PC-3 (cell line): ENCODE measurements at places on chromosomes 11 and 22. TPM values are rescaled to one million over a fixed set of nuclear protein-coding genes. Genes with fewer than 3 reads are reported as not detected.
A peak's percentile ranks its signal among the peaks of the same experiment; 100 is the strongest.

APOBEC3G gene
- total RNA-seq, result 1.3 and 4.4 TPM in 2 replicates

OR6T1 gene
- not detected in 2 replicates for total RNA-seq

EMID1 gene
- 1.2 and 1.3 TPM in 2 replicates for total RNA-seq

C22orf15 gene
- total RNA-seq, result not detected in 2 replicates

LRRC10B gene
- total RNA-seq, result 0.55 TPM in 1 of 2 replicates, not detected in the other

- H3K4me3 ChIP-seq, result no peak overlapping the region
- H3K36me3 ChIP-seq, result no peaks in the 10 kb centered on the region
- H3K27ac ChIP-seq, result no peak overlapping the region
- H3K27me3 ChIP-seq, result no peaks in the 10 kb centered on the region
Observed at GRCh38 chr11:90874986-90875385, 652.1 kb upstream of the CHORDC1 start.

DNA sequence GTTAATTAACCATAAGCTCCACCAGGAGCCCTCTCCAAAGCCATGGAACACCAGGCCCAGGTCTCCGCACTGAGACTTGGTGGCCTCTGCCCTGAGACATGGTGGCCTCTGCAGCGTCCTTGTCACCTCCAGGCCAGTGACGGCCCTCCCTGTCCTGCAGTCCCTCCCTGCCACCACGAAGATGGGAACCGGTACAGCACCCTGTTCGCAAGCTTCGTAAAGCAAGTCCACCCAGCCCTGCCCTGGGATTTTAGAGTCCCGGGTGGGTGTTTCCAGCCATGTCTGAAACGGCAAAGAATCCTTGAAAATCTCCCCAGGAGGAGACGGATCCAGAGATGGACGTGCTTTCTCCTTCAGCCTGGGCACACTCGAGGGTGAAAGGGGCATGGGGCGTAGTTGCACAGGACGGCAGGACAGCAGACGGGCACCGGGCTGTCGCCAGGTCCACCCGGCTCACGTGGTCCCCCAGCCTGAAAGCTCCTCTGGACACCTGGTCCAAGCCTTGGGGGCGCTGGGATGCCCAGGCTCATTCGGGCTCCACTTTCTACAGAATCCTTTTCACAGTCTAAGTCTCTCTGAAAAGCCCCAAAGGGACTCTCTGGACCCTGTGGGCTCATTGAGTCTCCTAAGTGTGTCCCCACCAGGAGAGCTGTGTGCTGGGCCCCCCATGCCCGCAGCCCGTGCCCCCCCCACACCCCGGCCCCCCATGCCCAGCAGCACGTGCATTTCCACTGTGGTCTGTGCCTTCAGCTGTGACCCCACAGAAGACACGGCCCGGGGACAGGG lies 456.2 kb downstream of the BRD1 start:
- H3K4me3 ChIP-seq, result no peak overlapping the region
- no peak for DNase-seq
- no peak overlapping the region for H3K27ac ChIP-seq
- H3K36me3 ChIP-seq, result no peaks in the 10 kb centered on the region

GRCh38 chr11:64831411-64831891 lies 13.0 kb downstream of the CDC42BPG start:
- no peak overlapping the region for H3K27ac ChIP-seq
- peaks cover 32% of the 10 kb centered on the region for H3K36me3 ChIP-seq
- H3K27me3 ChIP-seq, result no peaks in the 10 kb centered on the region
- H3K4me3 ChIP-seq, result no peak overlapping the region

DNA sequence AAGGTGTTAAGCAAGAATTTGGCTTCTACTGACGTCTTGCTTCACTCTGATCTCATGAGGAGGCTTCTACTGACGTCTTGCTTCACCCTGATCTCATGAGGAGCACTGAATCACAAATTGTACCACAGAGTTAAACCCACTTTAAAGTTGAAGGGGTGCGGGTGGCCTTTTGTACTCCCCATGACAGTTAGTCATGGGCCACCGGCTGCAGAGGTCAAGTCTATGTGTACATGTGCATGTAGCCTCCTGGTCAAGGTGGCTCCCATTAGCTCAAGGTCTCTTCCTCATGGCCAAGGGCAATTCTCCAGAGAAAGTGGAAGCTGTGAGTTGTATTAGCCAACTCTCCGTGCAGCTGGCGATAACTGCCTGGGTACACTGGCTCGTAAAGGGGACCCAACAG lies 23.1 kb upstream of the FZD4 start:
- no peaks in the 10 kb centered on the region for H3K36me3 ChIP-seq
- H3K4me1 ChIP-seq, result peaks cover 4% of the 10 kb centered on the region; the same call in 1 of the 2 replicates
- H3K4me3 ChIP-seq, result no peak overlapping the region
- DNase-seq, result no peak
- no peaks in the 10 kb centered on the region for H3K27me3 ChIP-seq
- H3K27ac ChIP-seq, result no peak overlapping the region

DNA sequence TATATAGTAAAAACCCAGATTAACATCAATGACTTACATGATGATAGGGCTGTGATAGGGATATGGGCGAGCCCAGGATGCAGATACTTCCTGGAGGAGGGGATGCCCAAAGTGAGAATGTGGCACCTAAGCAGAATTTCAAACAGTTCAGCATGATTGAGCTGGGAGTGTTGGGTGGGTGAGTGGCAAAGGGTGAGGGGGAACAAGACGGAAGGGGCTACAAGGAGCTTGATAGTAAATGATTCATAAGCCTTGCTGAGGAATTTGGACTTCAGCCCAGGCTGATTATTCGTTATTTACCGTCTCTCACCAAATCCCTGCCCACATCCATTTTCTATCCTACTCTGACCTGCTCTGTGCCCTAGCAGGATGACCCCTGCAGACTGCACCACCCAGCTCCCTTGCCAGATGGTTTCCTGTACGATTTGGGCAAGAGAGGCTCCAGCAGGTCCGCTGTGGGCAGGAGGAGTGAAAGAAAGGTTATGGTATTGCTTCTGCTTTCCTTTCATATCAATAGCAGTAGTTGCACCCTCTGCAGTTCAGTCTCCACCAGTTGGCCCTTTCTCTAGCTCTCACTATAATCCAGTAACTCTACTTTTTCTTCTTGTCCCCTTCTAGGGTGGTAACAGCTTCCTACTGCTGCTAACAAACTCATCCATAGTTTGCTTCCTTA lies 30.3 kb upstream of the SIK2 start:
- H3K4me1 ChIP-seq, result peaks cover 7% of the 10 kb centered on the region
- DNase-seq, result peak; percentile 45
- no peak overlapping the region for H3K27ac ChIP-seq
- no peak overlapping the region for H3K4me3 ChIP-seq
- H3K27me3 ChIP-seq, result no peaks in the 10 kb centered on the region
- no peaks in the 10 kb centered on the region for H3K36me3 ChIP-seq

DNA sequence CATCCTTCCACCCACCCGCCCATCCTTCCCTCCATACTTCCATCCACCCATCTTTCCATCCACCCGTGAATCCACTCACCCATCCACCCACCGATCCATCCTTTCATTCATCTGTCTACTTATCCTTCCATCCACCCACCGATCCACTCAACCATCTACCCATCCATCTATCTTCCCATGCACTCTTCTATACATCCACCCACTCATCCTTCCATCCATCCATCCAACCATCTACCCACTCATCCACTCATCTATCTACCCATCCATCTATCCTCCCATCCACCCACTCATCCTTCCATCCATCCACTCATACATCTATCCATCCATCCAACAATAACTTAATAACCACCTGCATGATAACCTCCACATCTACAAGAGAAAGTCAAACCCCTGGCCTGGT lies 47.3 kb downstream of the WNT7B start:
- H3K4me3 ChIP-seq, result no peak overlapping the region
- H3K27ac ChIP-seq, result no peak overlapping the region
- DNase-seq, result no peak
- H3K27me3 ChIP-seq, result no peaks in the 10 kb centered on the region

- H3K36me3 ChIP-seq, result no peaks in the 10 kb centered on the region
- no peak overlapping the region for H3K27ac ChIP-seq
- peaks cover 52% of the 10 kb centered on the region for H3K4me1 ChIP-seq
- no peak overlapping the region for H3K4me3 ChIP-seq
Observed at GRCh38 chr11:36450110-36450572, 59.9 kb downstream of the TRAF6 start.

GRCh38 chr11:30342736-30343166 lies 19.8 kb downstream of the ARL14EP start:
- no peak overlapping the region for H3K4me3 ChIP-seq
- H3K36me3 ChIP-seq, result no peaks in the 10 kb centered on the region; the same call in 1 of the 2 replicates
- no peak overlapping the region for H3K27ac ChIP-seq
- no peaks in the 10 kb centered on the region for H3K27me3 ChIP-seq
- no peaks in the 10 kb centered on the region for H3K4me1 ChIP-seq
- no peak for DNase-seq

DNA sequence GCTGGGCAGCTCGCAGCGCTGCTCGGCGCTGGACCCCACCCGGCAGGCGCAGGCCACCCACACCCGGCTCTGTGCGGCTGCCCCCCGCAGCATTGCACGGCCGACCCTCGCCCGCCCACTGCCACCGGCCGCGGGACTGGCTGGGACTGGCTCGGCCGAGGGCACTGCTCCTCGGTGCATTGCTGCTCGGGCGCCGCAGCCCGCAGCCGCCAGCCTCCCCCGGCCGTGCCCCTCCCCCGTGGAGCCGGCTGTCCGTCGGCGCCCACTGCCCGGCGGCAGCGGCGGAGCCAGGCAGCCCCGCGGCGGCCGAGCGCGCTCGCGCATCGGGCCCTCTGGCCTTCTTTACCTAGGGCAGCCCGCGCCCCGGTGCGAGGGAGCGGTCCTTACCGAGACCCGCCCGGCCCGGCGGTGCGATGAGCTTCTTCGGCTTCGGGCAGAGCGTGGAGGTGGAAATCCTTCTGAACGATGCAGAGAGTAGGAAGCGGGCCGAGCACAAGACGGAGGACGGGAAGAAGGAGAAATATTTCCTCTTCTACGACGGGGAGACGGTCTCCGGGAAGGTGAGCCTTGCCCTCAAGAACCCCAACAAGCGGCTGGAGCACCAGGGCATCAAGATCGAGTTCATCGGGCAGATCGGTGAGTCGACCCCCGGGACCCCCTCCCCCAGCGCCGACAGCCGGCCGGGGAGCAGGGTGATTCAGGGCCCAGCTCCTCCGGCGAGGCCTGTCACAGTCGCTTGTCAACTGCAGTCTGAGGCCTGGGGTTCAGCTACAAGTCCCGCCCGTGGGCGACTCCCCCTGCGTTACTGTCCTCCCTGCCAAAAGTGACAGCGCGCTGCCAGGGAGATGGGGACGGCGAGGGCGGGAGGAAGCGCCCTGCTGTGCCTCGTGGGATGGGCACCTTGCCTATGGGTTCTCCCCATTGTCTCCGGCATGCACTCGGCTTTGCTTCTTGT lies 516 bp downstream of the VPS26B start:
- H3K4me3 ChIP-seq, result peak overlapping the region; percentile 92
- peak; percentile 51 for DNase-seq
- peaks cover 30% of the 10 kb centered on the region for H3K4me1 ChIP-seq
- H3K27me3 ChIP-seq, result no peaks in the 10 kb centered on the region
- no peak overlapping the region for H3K27ac ChIP-seq
- H3K36me3 ChIP-seq, result peaks cover 5% of the 10 kb centered on the region; the same call in 1 of the 2 replicates

DNA sequence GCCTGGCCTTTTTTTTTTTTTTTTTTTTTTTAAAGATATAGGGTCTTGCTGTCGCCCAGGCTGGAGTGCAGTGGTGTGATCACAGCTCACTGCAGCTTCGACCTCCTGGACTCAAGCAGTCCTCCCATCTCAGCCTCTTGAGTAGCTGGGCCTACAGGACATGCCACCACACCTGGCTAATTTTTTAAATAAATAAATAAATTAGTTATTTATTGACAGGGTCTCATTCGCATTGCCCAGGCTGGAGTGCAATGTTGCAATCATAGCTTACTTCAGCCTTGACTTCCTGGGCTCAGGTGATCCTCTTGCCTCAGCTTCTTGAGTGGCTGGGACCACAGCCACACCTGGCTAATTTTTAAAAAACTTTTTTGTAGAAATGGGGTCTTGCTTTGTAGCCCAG lies 10.5 kb downstream of the AP2A2 start:
- no peaks in the 10 kb centered on the region for H3K27me3 ChIP-seq
- H3K36me3 ChIP-seq, result no peaks in the 10 kb centered on the region
- no peak overlapping the region for H3K4me3 ChIP-seq
- H3K4me1 ChIP-seq, result no peaks in the 10 kb centered on the region

GRCh38 chr11:37104380-37104779 lies 506.3 kb upstream of the RAG2 start:
- 0 out of 2 replicates have a peak, but pooled peaks cover 3% of the 10 kb centered on the region for H3K4me1 ChIP-seq
- no peaks in the 10 kb centered on the region for H3K36me3 ChIP-seq
- H3K27ac ChIP-seq, result no peak overlapping the region
- peak; percentile 12 for DNase-seq

GRCh38 chr11:120149246-120149645 lies 11.3 kb upstream of the TRIM29 start:
- no peaks in the 10 kb centered on the region for H3K36me3 ChIP-seq
- H3K27ac ChIP-seq, result no peak overlapping the region
- no peak for DNase-seq
- peaks cover 16% of the 10 kb centered on the region for H3K27me3 ChIP-seq
- no peaks in the 10 kb centered on the region for H3K4me1 ChIP-seq

- no peaks in the 10 kb centered on the region for H3K27me3 ChIP-seq
- H3K4me1 ChIP-seq, result no peaks in the 10 kb centered on the region
- no peak for DNase-seq
- no peak overlapping the region for H3K27ac ChIP-seq
- H3K36me3 ChIP-seq, result no peaks in the 10 kb centered on the region
- H3K4me3 ChIP-seq, result no peak overlapping the region
Observed at GRCh38 chr22:46618667-46619066, 1.5 kb upstream of the GRAMD4 start.

DNA sequence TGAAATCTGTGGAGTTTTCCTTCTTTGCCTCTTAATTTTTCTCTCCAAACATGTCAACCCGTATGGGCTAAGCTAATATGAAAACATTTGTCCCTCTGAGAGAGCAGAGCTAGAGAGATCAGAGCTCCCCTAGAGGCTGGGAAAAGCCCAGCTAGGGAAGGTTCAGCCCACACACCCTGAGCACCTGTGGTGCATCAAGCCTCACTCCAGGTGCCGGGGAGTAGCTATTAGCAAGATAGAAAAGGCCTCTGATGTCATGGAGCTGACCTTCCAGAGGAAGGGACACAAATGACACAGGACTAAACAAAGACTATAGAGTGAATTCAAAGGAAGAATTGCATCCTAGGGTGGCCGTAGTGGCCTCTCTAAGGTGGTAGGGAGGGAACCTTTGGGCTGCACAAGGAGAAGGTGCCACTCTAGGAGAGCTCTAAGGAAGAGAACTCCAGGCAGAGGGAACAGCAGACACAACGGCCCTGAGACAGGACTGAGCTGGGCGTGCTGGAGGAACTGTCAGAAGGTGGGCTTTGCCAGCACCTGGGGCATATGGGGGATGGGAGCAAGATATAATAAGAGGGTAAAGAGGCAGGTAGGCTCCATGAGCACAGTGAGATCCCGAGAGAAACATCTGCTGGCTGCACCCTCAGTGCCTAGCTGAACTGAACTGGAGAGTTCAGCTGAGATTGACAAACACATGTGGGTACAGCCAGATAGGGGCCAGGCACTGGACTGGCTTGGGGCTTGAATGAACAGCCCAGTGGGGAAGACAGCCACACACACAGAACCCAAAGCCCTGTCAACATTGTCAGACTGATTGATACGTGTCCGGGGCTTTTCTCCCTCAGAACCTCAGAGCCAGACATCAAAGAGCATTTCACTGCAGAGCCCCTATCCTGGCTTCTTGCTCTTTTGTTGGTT lies 65.5 kb upstream of the DRD2 start:
- H3K36me3 ChIP-seq, result no peaks in the 10 kb centered on the region
- H3K27ac ChIP-seq, result no peak overlapping the region
- DNase-seq, result no peak
- H3K4me1 ChIP-seq, result no peaks in the 10 kb centered on the region
- H3K4me3 ChIP-seq, result no peak overlapping the region
